Myocyte (in vitro differentiated cells): ENCODE measurements at places on chromosomes 2 and 18. TPM values are rescaled to one million over a fixed set of nuclear protein-coding genes. Genes with fewer than 3 reads are reported as not detected.

Gene REG3G
- total RNA-seq = not detected in 2 replicates

Gene SRD5A2
- total RNA-seq = 0.10 and 0.19 TPM in 2 replicates

Gene ARHGAP28
- 14.7 and 17.8 TPM in 2 replicates for total RNA-seq

Gene SERPINB5
- total RNA-seq = not detected in 2 replicates

Gene LTBP1
- total RNA-seq = 14.4 and 26.2 TPM in 2 replicates

Gene PIK3C3
- 39.3 and 43.2 TPM in 2 replicates for total RNA-seq

Gene GPC1
- total RNA-seq = 757 and 1,139 TPM in 2 replicates

Gene RESP18
- total RNA-seq = not detected in 2 replicates

Gene IGFBP2
- total RNA-seq = 0.42 and 0.72 TPM in 2 replicates

- DNase-seq = peak; percentile 7
Measured at GRCh38 chr2:8000870-8001269, 681.0 kb upstream of the ID2 start.

DNA sequence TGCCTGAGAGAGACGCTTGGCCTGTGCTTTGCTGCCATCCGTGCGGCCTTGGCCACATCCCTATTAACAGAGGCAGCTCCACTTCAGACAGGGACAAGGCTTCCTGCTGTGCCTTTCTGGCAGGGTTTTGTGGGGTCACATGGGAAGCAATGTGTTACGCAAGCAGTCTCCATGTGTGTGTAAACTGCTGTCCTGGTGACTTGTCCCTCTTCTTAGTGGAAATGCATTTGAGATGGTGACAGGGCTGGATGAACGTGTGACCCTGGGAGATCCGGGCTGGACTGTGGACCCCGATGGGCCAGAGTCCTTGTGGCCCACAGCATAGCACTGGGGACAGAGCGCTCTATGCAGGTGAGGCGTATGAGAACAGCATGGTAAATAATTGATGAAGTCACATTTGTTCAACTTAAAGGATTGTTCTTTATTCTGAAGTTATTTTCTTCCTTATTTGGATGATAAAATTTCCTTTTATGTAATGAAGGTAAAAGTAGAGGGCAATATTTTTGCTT, 23.2 kb downstream of the ASB1 start:
- DNase-seq = no peak

DNA sequence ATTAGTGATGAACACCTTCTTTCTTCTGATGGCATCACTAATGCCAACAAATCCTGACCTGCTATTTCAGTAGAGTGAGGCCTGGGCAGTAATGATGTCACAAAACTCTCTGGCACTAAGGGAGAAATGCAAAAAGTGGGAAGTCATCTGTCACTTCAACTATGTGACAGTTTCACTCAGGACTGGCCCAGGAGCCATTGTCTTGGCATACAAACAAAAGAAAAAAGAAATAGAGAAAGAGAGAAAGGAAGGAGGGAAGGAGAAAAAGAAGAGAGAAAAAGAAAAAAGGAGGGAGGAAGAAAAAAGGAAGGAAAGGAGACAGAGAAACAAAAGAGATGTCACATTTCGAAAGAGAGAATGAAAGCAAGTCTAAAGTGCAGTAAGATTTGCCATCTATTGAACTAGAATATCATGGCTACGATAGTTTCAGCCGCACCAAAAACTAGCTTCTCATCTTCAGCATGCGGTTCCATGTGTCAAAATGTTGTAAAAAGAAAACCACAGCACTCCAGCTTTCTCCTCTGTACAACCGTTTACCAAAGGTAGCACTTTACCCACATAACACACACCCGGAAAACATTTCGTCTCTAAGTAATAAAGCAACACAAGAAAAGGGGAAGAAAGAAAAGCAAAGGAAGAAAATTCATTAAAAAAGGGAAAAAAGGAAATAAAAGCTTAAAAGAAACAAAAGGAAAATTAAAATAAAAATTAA, 50.1 kb downstream of the CD226 start:
- DNase-seq = no peak

DNA sequence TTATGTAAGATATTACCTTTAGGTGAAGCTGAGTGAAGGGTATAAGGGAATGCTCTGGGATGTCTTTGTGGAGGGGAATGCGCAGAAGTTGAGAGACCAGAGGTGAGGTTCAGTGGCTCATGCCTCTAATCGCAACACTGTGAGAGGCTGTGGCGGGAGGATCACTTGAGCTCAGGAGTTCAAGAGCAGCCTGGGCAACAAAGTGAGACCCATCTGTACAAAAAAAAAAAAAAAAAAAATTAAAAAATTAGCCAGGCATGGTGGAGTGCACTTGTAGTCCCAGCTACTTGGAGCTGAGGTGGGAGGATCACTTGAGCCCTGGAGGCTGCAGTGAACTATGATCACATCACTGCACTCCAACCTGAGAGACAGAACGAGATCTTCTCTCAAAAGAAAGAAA, 57.3 kb upstream of the SP3 start:
- DNase-seq = no peak

- peak; percentile 82 for DNase-seq
Measured at GRCh38 chr18:48129621-48130082, 199.2 kb upstream of the SMAD2 start.

GRCh38 chr2:62412347-62412742, 93.7 kb downstream of the TMEM17 start:
- DNase-seq = no peak

DNA sequence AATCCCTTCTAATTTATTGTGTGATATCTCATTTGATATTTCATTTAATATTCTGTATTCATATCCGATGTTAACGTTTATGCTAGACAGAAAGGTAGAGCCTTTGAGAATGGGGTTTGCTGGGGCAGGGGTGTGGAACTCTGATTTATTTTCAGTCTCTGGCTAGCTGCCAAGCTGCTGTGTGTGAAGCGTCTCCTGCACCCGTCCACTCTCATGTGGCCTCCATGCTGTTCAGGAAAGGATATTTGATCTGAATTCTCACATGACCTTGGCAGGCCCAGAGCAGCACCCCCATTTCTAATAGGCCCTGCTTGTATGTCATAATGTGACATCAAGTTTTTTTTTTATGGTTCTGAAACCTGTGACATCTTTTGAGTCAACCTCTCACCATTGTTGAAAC, 1.6 kb downstream of the IL1R1 start:
- no peak for DNase-seq

DNA sequence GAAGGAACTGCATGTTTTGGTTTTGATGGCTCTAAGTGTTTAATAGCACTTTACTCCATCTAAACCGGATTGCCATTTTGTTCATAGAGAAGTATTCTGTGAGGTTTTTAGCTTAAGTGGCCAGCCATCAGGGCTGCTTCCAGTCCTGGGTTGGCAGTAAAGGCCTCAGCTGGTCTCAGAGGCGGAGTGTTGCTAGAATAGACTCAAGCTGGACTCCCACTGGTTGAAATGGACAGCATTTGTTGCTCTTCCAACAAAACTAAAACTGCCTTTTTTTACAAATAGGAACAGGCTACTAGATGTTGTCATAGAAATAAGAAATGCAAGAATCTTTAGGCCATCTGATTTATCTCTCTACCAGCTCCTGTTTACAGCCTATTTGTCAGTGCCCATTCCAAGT, 126.4 kb downstream of the MAIP1 start:
- DNase-seq = no peak

GRCh38 chr18:75227535-75228296, 17.1 kb downstream of the TSHZ1 start:
- no peak for DNase-seq

GRCh38 chr18:42530276-42530675, 575.2 kb downstream of the PIK3C3 start:
- DNase-seq = no peak

DNA sequence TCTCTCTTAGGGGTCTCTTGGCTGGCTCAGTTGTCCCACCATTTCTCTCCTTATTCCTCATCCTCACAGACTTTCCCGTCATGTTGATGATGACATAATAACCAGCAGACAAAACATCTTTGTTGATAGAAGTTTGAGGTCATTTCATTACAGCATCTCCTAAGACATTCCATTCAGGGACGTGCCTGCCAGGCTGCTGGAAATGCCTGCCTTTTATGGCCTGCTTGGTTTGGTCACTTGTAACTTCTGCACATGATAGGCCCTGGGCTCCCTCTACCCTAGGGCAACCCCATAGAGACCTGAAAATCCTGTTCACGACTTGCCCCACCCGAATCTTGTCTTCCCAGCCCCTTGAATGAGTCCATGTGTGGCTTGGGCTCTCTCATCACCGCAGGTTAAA, 81.7 kb downstream of the SDC1 start:
- no peak for DNase-seq

DNA sequence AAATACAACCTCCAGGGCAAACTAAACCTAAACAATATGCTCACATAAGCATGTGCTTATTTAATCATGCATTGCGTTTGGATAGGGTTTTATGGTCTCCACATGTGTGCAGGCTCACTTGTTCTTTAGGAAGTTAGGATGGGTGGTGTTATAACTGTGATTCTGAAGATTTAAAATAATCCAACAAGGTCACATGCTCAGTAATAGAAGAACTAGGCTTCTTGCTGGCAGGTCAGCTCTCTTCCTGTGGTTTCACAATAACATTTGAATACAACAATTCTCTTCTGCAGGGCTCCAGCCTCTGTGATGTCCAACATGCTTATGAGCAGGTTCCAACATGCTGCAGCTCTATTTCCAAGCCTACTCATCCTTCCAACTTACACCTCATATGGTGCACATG, 84.0 kb downstream of the MYL12B start:
- DNase-seq = no peak

DNA sequence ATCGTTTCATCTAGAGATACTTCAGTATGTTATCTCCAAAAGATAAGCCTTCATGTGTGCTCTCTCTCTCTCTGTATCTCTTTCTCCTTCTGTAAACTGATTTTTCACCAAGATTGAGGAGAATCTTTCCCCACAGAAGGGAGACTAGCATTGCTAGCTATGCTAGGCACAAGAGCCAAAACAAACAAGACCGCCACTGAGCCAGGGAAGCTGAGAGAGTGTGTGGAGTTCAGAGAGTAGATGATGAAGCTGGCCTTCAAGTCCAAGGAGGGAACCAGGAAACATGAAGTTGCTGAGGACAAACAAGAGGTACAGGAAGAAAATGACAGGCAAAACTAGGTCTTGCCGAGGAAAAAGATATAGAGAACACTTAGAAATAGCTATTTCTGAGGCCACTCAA, 23.4 kb downstream of the DAPL1 start:
- DNase-seq = no peak

DNA sequence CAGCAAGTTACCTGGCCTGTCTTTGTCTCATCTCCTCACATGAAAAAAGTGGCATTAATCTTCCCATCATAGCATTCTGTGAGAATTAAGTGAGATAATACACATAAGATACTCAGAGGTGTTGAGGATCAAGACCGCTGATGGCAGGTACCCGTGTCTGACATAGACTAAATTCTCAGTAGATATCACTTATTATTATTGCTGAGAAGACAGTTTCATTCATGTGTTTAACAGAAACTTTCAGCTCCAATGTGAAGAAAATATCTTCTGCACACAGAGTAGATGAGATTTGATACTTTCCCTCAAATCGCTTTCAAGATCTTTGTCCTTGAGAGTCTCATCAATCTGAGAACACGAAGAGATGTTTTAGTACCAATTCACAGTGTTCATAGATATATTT, 809.4 kb downstream of the TSN start:
- no peak for DNase-seq

GRCh38 chr2:61885896-61886603, 2.4 kb downstream of the CCT4 start:
- no peak for DNase-seq

DNA sequence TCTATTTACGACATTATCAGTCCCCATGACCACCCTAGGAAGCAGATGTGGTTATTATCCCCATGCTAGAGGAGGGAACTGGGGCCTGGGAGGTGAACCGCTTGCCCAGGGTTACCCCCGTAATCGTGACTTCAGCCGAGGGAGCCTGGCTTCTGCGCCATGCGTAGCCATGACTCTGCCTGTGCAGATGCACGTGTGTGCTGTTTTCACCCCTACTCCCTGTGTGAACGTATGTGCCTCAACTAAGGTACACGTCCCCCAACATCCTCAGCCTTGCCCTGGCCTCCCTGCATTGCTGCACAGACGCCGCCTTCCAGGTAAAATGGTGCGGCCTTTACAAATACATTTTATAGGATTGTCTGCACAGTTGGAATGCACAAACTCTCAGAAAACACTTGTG, 40.2 kb downstream of the LPIN1 start:
- DNase-seq = no peak

DNA sequence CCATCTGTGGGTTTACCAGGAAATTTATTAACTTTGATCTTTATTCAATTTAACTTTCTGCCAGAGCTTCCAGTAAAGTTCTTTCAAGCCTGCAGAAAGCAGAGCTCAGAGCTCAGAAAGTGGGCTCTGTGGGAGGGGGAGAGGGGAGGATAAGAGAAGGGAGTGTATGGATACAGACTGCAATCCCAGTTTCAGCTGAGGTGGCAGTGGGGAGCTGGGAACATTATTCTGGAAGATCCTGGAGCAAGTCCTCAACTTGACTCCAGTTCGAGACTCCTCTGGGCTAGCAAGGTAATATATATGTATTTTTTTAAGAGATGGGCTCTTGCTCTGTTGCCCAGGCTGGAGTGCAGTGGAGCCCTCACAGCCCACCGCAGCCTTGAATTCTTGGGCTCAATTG, 108.9 kb upstream of the NABP1 start:
- no peak for DNase-seq

- no peak for DNase-seq
Measured at GRCh38 chr2:168524005-168524404, 67.9 kb downstream of the CERS6 start.

DNA sequence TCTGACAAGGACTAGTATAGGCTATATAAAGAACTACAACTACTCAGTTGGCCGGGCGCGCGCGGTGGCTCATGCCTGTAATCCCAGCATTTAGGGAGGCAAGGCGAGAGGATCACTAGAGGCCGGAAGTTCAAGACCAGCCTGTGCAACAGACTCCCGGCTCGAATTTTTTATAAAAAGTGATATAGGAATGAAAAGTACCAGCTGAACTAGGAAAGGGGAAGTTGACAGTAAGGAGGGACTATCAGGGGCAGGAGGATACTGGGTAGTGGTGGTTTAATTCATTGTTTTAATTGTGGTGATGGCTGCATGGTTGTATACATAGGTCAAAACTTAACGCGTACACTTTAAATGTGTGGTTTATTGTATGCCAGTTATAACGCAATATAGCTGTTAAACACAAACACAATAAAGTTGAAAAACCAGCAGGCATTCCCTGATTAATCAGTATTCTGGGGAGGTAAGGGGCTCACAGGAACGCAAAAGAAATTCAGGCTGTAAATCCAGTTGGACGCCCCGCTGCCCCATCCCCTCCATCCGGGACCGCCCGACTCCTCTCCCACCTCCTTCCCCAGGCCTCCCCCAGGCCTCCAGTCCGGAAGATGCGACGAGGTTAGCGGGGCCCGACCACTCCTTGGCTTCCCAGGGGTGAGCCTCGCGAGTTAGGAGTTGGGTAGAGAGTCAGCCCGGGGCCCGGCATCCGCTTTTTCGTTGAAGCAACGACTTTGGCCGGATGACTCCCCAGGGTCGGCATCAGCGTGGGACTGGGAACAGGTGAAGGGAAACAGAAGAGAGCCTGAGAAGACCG, 746 bp upstream of the POLR1B start:
- peak; percentile 83 for DNase-seq
